Neuronal stem cell (in vitro differentiated cells): ENCODE measurements at places on chromosomes 7 and 10.

DNA sequence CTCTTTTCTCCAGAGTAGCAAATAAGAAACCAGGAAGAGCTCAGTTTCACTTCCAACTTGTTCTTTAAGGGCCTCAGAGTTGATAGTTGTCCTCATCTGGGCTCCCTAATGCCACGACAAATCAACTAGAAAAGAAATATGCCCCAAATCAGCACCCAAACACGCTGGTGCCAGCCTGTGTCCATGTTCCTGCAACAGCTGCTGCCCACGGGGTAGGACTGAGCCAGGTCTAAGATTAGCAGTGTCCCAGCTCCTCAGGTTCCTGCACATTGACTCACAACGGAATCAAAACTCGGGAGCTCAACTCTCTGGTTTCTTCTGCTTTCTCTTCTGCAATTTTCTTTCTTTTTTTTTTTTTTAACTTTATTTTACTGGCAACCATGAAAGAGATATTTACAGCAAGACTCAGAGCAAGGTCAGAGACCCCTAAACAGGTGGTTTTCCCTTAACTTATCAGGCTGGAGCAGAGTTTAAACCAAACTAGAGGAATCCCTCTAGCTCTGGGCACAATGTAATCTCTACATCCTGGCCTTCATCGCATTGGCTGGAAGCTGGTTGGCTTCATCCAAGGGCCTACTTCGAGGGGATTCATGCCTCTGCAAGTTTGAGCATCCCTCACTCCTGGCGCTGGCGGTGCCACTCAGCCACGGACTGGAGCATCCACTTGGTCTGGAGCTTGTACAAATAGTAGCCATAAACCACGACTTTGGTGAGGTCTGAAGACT is 126.1 kb downstream of the PFKFB3 start:
- H3K4me1 ChIP-seq: no peaks in the 10 kb centered on the region
- no peak for DNase-seq
- H3K4me3 ChIP-seq: no peak overlapping the region
- H3K27ac ChIP-seq: no peak overlapping the region

GRCh38 chr7:20216406-20217036 is 663 bp downstream of the MACC1 start:
- DNase-seq: no peak
- H3K36me3 ChIP-seq: no peaks in the 10 kb centered on the region
- no peak overlapping the region for H3K4me3 ChIP-seq
- H3K27ac ChIP-seq: no peak overlapping the region
- H3K4me1 ChIP-seq: peaks cover 4% of the 10 kb centered on the region

GRCh38 chr7:158006841-158007696 is 580.6 kb downstream of the PTPRN2 start:
- no peak overlapping the region for H3K27ac ChIP-seq
- no peak for DNase-seq
- peaks cover 5% of the 10 kb centered on the region for H3K27me3 ChIP-seq
- H3K4me1 ChIP-seq: peaks cover 16% of the 10 kb centered on the region
- peak overlapping the region; percentile 69 for H3K4me3 ChIP-seq

GRCh38 chr10:116168329-116168728 is 104.7 kb downstream of the GFRA1 start:
- H3K36me3 ChIP-seq: no peaks in the 10 kb centered on the region
- peaks cover 7% of the 10 kb centered on the region for H3K4me1 ChIP-seq
- no peaks in the 10 kb centered on the region for H3K27me3 ChIP-seq
- H3K4me3 ChIP-seq: no peak overlapping the region
- no peak overlapping the region for H3K27ac ChIP-seq

DNA sequence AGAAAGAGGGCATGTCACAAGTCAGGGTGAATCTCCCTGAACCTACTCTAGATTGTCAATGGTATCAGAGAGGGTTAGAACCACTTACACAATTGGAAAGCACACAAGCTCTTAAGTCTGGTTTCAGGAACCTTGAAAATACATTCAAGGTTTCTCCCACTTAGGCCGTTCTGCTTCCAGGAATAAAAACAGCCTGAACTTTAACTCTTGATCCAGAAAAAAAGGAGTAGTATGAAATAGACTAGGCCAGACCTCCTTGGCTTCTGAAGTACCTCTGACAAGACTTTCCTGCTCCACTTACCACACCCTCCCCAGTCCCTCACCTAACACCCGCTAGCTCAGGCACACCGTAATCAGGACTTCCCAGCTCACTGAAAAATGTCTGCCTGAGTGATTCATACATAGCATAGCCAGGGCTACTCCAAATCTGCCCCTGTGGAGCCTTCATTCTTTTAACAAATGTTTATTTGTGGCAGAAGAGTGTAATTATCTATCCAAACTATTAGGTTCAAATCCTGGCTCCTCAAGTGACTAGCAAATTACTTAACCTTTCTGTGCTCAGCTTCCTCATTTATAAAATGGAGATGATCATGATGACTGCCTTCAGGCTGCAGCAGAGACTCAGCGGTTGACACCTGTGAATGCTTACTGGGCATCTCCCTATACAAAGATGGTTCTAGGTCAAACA is 30.3 kb upstream of the IL6 start:
- DNase-seq: no peak
- H3K36me3 ChIP-seq: no peaks in the 10 kb centered on the region
- no peak overlapping the region for H3K4me3 ChIP-seq
- no peaks in the 10 kb centered on the region for H3K4me1 ChIP-seq
